ENCODE measurements at places on chromosomes 3 and 15.
A peak's percentile ranks its signal among the peaks of the same experiment; 100 is the strongest.

DNA sequence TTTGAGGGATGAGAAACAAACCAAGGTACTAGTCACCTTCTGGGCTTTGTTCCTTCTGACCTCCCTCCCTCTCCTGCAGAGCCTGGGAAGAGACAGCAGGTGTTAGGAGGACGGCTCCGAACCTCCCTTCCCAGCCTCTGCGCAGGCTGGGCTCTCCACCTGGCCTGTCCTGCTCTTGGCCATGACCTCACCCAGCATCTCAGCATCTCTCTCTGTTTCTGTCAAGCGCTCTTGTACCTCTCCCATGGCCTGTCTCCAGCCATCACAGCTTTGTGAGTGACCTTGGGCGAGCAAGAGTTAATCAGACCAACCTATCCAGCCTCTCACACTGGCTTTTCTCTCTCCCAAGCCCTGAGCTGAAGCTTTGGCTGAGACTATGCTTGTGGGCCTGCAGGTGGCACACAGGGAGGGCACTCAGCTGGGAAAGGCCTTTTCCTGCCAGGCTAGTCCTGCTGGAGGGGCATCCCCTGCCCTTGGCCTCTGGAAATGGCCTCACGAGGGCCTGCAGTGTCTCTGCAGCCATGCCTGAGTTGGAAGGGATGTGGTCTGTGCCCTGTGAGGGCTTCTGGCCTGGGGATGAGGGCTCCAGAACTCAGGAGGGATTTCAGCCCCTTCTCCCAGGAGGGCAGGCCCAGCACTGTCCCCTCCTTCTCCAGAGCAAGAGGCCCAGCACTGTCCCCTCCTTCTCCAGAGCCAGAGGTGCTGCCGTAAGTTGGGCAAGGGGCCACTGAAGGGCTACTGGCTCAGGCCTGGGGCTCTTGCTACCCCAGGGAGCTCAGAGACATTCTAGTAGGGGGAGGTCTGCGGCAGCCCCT lies 2.1 kb downstream of the CHST13 start:
- DNase-seq = no peak

- no peak for DNase-seq
Observed at GRCh38 chr3:135348690-135349089, 553.6 kb downstream of the EPHB1 start.

- no peak for DNase-seq
Observed at GRCh38 chr3:139201446-139202225, 142.2 kb upstream of the MRPS22 start.

- DNase-seq = no peak
Observed at GRCh38 chr15:51878446-51879386, 49.3 kb downstream of the TMOD3 start.

DNA sequence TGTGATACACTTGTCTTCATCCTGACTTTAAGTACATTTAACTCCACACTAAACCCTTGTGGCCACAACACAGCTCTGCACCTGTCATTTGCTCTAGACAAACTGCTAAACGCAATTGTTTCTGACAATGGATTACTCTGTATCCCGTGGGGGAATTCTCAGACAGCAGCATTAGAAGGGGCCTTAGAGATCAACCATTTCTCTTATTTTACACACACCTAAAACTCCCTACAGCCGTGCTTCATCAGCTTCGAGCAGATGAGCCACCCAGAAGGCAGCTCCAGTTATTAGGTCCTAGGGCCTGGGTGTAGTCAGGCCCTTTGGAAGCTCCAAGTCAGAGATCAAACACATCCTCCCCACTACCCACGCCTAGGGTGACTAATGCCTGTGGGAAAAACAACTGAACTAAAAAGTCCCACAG lies 1.3 kb upstream of the IL12A start:
- no peak for DNase-seq

- DNase-seq = no peak
Observed at GRCh38 chr15:63203451-63204090, 14.2 kb downstream of the RAB8B start.

- DNase-seq = no peak
Observed at GRCh38 chr3:68706096-68706495, 226.3 kb downstream of the TAFA4 start.

- DNase-seq = no peak
Observed at GRCh38 chr15:80550908-80551260, 144.2 kb upstream of the ABHD17C start.

DNA sequence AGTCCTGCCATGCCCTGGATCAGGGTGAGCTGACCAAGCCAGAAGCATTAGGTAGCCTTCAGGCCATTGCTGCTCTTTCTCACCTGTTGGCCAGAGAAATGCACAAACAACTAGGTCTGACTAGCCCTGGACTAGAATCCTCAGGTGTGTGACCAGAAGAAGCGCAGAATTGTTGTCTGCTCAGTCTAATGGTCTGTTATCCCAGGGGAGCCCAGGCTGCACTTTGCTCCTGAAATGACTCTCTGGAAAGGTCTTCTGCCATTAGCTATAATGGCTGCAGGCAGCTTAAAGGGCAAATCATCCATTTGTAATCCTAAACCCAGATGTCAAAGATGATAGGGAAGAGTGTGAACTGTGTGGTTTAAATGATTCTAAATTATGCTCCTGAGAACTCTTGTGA lies 246.1 kb downstream of the NFKBIZ start:
- no peak for DNase-seq

GRCh38 chr3:184733971-184734608 lies 22.2 kb upstream of the MAGEF1 start:
- no peak for DNase-seq

DNA sequence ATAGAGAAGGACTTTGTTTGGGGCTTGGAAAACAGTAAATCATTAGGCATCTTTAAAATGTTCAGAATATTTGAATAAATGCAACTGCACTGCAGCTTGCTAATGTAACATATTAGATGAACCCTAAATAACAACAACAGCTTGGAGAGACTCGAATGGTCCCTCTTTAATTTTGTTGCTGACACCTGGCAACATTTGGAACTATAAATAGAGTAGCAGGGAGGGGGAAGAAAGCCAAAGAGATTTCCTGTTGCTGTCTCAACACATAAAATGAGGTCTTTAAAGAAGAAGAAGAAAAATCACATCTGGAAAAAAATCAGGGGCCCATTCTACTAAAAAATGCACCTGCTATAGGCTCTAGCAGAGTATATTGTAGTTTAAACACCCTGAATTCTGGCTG lies 49.9 kb upstream of the DPPA4 start:
- DNase-seq = no peak

DNA sequence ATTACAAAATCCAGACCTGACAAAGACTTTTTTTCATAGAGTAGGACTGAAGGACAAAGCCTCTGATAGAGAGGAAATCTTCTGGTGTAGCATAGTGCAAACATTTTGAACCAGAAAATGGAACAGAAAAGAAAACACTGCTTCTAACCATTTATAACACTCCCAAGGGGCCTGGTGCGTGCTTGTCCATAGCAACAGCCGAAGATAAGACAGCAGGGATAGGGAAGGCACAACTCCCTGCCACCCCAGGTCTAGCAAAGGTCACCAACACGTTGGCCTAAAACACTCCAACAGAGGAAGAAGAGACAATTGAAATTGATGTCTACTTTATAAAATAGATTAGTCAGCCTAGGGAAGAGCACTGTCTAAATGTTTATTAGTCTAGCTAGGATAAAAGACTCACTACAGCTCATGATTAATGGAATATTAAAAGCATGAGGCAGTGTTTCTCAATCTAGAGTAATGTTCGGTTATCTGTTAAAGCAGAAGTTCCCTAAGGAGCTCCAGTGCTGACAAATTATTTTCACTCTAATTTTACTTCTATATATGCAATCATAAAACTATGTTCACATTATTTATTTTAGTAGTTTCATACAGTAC lies 145.2 kb downstream of the P3H2 start:
- DNase-seq = no peak

- DNase-seq = no peak
Observed at GRCh38 chr3:170508839-170509238, 77.0 kb downstream of the SLC7A14 start.

DNA sequence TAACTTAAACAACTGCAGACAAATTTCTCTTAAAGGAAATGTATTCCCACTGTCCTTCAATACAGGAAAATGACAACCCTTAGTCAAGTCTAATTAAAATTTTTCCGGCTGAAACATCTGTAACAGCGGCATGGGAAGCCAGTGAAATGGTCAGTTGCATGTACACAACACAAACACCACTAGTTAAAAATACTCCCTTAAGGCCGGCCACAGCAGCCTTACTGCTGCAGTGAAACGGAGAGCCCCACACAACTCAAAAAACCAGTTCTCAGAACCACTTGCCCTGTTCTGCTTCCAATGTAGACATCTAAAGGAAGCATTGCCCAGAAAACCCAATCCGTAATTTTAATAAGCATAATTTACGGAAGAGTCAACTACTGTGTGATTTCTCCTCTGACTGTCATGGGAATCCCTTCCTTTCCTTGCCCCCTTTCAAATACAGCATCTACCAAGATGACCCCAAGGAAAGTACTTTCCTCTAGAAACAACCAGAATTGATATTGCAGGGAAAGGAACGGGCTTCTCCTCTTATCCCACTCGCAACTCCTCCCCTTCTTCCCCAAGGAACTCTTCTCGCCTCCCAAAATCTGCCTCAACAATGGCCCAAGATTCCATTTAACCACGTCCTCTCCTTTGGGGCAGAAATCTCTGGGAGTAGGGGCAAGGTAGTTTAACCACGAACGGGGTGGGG lies 1.6 kb downstream of the FBN1 start:
- no peak for DNase-seq

GRCh38 chr3:138944929-138945708 lies 1.8 kb downstream of the FOXL2 start:
- DNase-seq = no peak

- no peak for DNase-seq
Observed at GRCh38 chr3:179430277-179430870, 20.9 kb downstream of the GNB4 start.

GRCh38 chr3:172669021-172669420 lies 41.8 kb downstream of the NCEH1 start:
- DNase-seq = no peak

GRCh38 chr3:194941360-194941955 lies 255.8 kb downstream of the FAM43A start:
- DNase-seq = no peak

DNA sequence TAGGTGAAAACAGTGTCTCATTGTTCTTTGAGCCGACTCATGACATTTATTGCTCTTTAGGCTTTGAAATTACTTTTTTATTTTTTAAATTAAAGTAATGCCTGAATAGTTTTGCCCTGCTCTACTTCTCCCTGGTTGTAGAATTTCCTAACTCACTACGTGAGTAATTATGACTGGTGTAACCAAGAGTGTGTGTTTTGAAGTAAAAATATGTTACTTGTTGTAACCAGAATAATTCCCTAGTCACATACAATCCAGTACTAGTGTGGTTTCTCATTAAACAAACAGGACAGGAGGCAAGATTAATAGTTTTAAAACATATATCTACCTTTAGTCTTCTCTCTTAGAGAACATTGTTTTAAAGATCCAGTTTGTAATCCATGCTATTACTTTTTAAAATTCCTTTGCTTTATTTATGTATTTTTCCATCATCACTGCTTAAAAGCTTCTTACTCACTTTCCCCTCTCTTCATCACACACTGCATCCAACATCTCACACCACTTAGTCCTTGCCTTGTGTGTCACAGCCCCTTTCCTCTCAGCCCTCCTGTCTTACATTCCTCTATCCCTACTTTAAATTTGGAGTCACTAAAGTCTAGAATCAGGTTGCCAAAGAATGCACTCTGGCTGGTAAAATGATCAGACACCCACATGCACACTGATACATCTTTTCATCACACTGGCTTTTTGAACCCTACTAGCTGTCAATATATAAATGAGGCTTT lies 219.7 kb downstream of the WNT5A start:
- peak; percentile 34 for DNase-seq
